ENCODE measurements at places on chromosomes 1 and 21. TPM values are rescaled to one million over a fixed set of nuclear protein-coding genes. Genes with fewer than 3 reads are reported as not detected.

The SYTL1 gene
- 0.29 TPM for polyA plus RNA-seq

The PPIAL4G gene
- not detected for polyA plus RNA-seq

The TMPRSS15 gene
- polyA plus RNA-seq = not detected

The VHLL gene
- polyA plus RNA-seq = not detected

The ABCD3 gene
- polyA plus RNA-seq = 4.6 TPM

The SV2A gene
- polyA plus RNA-seq = 3.0 TPM

The A3GALT2 gene
- 0.11 TPM for polyA plus RNA-seq

The MPL gene
- 0.14 TPM for polyA plus RNA-seq

The SLAMF8 gene
- polyA plus RNA-seq = not detected

The ST6GALNAC3 gene
- 6.6 TPM for polyA plus RNA-seq

The VSIG8 gene
- not detected for polyA plus RNA-seq

The NEK2 gene
- 4.1 TPM for polyA plus RNA-seq

The TMIGD3 gene
- 0.24 TPM for polyA plus RNA-seq

The NTMT2 gene
- not detected for polyA plus RNA-seq

The MAB21L3 gene
- polyA plus RNA-seq = not detected

The CFHR3 gene
- not detected for polyA plus RNA-seq

The C8A gene
- polyA plus RNA-seq = not detected

The ADCY10 gene
- not detected for polyA plus RNA-seq

The NUAK2 gene
- 1.5 TPM for polyA plus RNA-seq

The ZC3H12A gene
- 9.4 TPM for polyA plus RNA-seq

The TNFRSF1B gene
- polyA plus RNA-seq = 65.3 TPM

The CITED4 gene
- 3.8 TPM for polyA plus RNA-seq

The IL10RB gene
- 31.4 TPM for polyA plus RNA-seq

The EVA1B gene
- polyA plus RNA-seq = 255 TPM

The SNRPE gene
- 161 TPM for polyA plus RNA-seq

The CHAF1B gene
- 7.0 TPM for polyA plus RNA-seq

The FAM177B gene
- not detected for polyA plus RNA-seq

The DCST2 gene
- 0.29 TPM for polyA plus RNA-seq

The CRP gene
- polyA plus RNA-seq = not detected

The ARHGAP30 gene
- polyA plus RNA-seq = not detected

The RGS13 gene
- not detected for polyA plus RNA-seq

The GBP4 gene
- polyA plus RNA-seq = 1.9 TPM

The SLC45A3 gene
- polyA plus RNA-seq = 15.5 TPM

The HSPA6 gene
- polyA plus RNA-seq = 0.10 TPM

The CHI3L2 gene
- not detected for polyA plus RNA-seq

The KCNA2 gene
- polyA plus RNA-seq = not detected

The XCL2 gene
- not detected for polyA plus RNA-seq

The ILDR2 gene
- not detected for polyA plus RNA-seq

The SLC6A9 gene
- 0.81 TPM for polyA plus RNA-seq

The ADIPOR1 gene
- 122 TPM for polyA plus RNA-seq

The CD34 gene
- 136 TPM for polyA plus RNA-seq

The LCE6A gene
- not detected for polyA plus RNA-seq

The MFAP2 gene
- 138 TPM for polyA plus RNA-seq

The SPATA46 gene
- not detected for polyA plus RNA-seq

The OR10Z1 gene
- polyA plus RNA-seq = not detected

The LCE1A gene
- not detected for polyA plus RNA-seq

The HSPG2 gene
- 734 TPM for polyA plus RNA-seq

The S100A9 gene
- not detected for polyA plus RNA-seq

The ALG6 gene
- polyA plus RNA-seq = 8.7 TPM

The NFYC gene
- polyA plus RNA-seq = 81.7 TPM

The AUNIP gene
- polyA plus RNA-seq = 1.8 TPM

The OLIG2 gene
- polyA plus RNA-seq = not detected

The MEGF6 gene
- polyA plus RNA-seq = 22.5 TPM

The FLG2 gene
- polyA plus RNA-seq = not detected

The AMY1C gene
- not detected for polyA plus RNA-seq
